Esophagus squamous epithelium (tissue), 5 donors: ENCODE measurements at places on chromosomes 6 and 20.

DNA sequence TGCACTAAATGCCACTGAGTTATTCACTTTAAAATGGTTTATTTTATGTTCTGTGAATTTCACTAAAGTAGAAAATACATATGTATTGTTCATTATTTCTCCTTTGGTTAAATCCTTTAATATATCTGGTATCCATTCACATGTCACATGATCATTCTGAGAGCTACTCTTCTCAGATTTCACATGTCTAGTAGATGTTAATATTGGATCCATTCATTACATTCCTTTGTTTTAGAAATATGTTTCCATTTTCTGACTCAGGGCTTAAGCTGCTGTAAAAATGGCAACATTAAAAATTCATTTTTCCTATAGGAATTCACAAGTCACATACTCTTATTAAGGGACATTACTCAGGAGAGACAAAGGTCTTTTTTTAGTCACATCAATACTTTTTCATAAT lies 205.4 kb downstream of the ZFAND3 start:
- H3K36me3 ChIP-seq = no peaks in the 10 kb centered on the region
- no peak for DNase-seq
- H3K27ac ChIP-seq = no peak overlapping the region
- H3K4me3 ChIP-seq = no peak overlapping the region

DNA sequence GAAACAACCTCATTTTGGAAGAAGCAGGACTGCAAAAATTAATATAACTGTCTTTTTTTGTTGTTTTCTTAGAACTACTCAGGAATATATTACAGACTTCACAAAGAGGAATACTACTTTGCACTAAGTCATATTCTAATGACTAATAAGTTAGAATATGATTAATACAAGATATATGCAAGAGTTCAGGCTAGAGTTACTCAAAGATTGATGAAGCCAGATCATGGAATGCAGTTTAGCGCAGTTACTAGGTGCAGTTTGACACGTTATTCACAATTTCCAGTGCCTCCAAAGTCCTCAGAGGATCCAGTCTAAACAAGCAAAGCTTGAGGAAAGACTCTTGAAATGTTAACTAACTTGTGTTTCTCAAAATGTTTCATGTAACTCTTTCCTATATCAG lies 1.2 kb upstream of the MYCT1 start:
- H3K27ac ChIP-seq = peak overlapping the region; percentile 25
- H3K4me1 ChIP-seq = no peaks in the 10 kb centered on the region
- no peak overlapping the region for H3K4me3 ChIP-seq
- no peaks in the 10 kb centered on the region for H3K27me3 ChIP-seq

- peaks cover 10% of the 10 kb centered on the region for H3K4me1 ChIP-seq
- no peaks in the 10 kb centered on the region for H3K36me3 ChIP-seq
- no peak overlapping the region for H3K4me3 ChIP-seq
- H3K27me3 ChIP-seq = no peaks in the 10 kb centered on the region
Observed at GRCh38 chr6:36703982-36704381, 6.4 kb downstream of the RAB44 start.

- H3K36me3 ChIP-seq = no peaks in the 10 kb centered on the region
- no peak overlapping the region for H3K27ac ChIP-seq
- DNase-seq = no peak
Observed at GRCh38 chr6:166405386-166405785, 22.6 kb upstream of the MPC1 start.

- H3K27ac ChIP-seq = no peak overlapping the region
- no peak overlapping the region for H3K4me3 ChIP-seq
- H3K27me3 ChIP-seq = no peaks in the 10 kb centered on the region
Observed at GRCh38 chr20:36658300-36658699, 12.3 kb upstream of the SLA2 start.

DNA sequence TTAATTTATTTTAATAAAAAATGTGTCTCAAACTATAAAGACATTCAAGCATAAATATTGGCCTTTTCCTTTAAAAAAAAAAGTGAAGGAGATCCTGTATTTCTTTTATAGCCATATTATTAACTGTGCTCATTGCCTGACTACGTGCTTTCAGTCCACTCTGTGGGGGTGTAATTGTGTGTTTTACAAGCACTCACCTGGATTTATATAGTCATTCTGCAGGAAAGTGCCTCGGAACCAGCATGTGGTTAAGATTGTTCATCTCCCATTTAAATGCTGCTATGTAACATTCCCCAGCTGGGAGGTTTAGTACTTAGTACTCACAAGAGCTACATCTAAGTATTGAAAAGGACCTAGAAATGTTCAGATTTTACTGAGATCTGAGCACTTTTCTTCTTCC lies 47.9 kb upstream of the SLC22A16 start:
- no peak for DNase-seq
- H3K36me3 ChIP-seq = no peaks in the 10 kb centered on the region
- H3K4me1 ChIP-seq = peaks cover 6% of the 10 kb centered on the region
- no peak overlapping the region for H3K27ac ChIP-seq
- H3K27me3 ChIP-seq = no peaks in the 10 kb centered on the region

DNA sequence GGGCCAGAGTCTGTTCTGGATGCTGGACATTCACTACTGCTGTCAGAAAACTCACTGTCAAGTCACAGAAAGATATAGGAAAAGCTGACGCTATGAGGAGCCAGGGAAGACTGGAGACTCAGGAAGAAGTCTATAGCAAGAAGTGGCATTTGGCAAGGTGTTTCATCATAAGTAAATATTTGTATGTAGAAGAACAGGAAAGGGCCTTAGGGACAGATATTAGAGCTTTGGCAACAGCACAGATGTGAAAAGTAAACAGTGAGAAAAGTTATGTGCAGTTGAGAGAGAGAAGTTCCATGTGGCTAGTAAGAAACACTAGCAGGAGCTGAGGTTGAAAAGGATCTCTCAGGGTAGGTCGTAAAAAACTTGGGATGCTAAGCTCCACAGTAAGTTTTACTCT lies 868.9 kb downstream of the PHF3 start:
- no peak for DNase-seq
- H3K27ac ChIP-seq = peak overlapping the region; percentile 25
- H3K4me1 ChIP-seq = no peaks in the 10 kb centered on the region
- H3K36me3 ChIP-seq = no peaks in the 10 kb centered on the region
- H3K4me3 ChIP-seq = no peak overlapping the region

GRCh38 chr6:33192671-33193602 lies 670 bp upstream of the COL11A2 start:
- peaks cover 14% of the 10 kb centered on the region for H3K4me1 ChIP-seq
- H3K4me3 ChIP-seq = peak overlapping the region; percentile 60
- H3K36me3 ChIP-seq = peaks cover 6% of the 10 kb centered on the region
- peak overlapping the region; percentile 64 for H3K27ac ChIP-seq
- no peak for DNase-seq

DNA sequence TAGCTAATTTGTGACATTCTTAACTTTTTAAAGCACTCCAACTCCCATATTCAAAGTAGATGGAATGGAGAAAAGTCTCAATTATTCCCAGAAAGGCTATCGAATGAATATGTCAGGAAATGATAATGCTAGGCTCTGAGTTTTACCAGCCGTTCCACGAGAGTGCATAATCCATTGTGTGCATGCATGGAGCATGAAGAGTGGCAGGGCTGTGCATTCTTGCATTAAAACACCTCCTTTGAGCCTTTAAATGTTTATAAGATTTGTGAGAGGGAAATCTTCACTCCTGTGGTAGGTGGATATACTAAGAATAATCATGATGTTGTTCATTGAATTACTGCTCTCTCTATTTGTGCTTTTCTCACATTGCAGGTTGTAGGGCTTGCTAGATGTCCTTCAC lies 178.3 kb downstream of the CARMIL1 start:
- no peaks in the 10 kb centered on the region for H3K27me3 ChIP-seq
- H3K27ac ChIP-seq = no peak overlapping the region
- no peak overlapping the region for H3K4me3 ChIP-seq
- H3K36me3 ChIP-seq = no peaks in the 10 kb centered on the region
- no peaks in the 10 kb centered on the region for H3K4me1 ChIP-seq

DNA sequence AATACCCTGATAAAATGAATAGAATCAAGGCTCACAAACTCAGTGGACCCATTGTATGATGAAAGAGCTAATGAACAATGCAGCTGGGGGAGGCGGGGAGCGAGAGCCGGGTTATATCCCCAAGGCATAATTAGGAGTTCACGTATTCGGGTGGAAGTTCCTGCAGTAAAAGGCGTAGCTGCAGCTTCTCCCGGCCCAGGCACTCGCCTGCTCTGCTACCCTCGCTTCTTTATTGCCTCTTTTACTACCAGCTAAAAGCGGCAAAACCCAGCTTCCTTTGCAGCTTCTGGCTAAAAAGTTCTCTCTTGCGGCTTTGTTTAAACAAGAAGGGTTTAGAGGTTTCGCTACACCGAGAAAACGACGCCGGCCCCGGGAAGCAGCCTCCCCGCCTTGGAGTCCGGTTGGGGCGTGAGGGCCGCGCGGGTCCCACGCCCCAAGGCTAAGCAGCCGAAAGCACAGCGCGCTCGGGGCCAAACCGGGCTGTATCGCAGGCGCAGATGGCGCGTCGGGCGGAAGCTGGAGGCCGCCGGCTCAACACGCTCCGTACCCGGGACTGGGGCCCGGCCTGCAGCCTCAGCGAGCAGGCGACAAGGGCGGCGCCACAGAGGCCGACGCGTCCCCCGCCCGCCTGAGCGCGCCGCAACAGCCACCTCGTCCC lies 1.6 kb downstream of the ZBTB2 start:
- H3K27ac ChIP-seq = peak overlapping the region; percentile 100
- peaks cover 24% of the 10 kb centered on the region for H3K4me1 ChIP-seq
- peak; percentile 58 for DNase-seq
- H3K4me3 ChIP-seq = peak overlapping the region; percentile 94

GRCh38 chr6:146336191-146336590 lies 207.4 kb upstream of the RAB32 start:
- no peaks in the 10 kb centered on the region for H3K36me3 ChIP-seq
- no peak for DNase-seq
- H3K27ac ChIP-seq = no peak overlapping the region
- H3K27me3 ChIP-seq = no peaks in the 10 kb centered on the region
- no peak overlapping the region for H3K4me3 ChIP-seq

GRCh38 chr20:45902199-45902701 lies 9.7 kb downstream of the PLTP start:
- H3K36me3 ChIP-seq = peaks cover 92% of the 10 kb centered on the region
- no peak overlapping the region for H3K27ac ChIP-seq
- no peaks in the 10 kb centered on the region for H3K4me1 ChIP-seq
- no peak for DNase-seq
- H3K4me3 ChIP-seq = no peak overlapping the region

DNA sequence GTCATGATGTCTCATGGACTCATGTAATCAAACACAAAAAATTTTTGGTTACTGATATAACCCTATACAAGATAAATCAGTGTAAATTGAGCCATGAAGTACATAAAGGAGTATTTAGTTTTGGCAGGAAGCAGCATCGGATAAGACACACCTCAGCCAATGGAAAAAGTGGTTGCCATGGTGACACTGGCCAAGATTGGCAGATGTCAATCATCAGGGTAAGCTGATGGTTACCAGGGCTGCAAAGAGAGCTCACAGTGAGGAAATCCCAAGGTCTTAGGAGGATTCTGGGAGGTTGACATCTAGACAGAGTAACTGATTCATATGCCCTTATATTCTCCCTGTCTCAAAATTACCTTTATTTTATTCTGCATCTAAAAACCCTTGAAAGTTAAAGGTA lies 203.8 kb upstream of the PCSK2 start:
- H3K4me1 ChIP-seq = no peaks in the 10 kb centered on the region
- no peak overlapping the region for H3K4me3 ChIP-seq
- H3K27me3 ChIP-seq = no peaks in the 10 kb centered on the region

- no peak overlapping the region for H3K4me3 ChIP-seq
- no peak overlapping the region for H3K27ac ChIP-seq
- no peaks in the 10 kb centered on the region for H3K27me3 ChIP-seq
- peaks cover 11% of the 10 kb centered on the region for H3K4me1 ChIP-seq
- peaks cover 16% of the 10 kb centered on the region for H3K36me3 ChIP-seq
Observed at GRCh38 chr20:36991703-36992102, 40.2 kb upstream of the SAMHD1 start.

DNA sequence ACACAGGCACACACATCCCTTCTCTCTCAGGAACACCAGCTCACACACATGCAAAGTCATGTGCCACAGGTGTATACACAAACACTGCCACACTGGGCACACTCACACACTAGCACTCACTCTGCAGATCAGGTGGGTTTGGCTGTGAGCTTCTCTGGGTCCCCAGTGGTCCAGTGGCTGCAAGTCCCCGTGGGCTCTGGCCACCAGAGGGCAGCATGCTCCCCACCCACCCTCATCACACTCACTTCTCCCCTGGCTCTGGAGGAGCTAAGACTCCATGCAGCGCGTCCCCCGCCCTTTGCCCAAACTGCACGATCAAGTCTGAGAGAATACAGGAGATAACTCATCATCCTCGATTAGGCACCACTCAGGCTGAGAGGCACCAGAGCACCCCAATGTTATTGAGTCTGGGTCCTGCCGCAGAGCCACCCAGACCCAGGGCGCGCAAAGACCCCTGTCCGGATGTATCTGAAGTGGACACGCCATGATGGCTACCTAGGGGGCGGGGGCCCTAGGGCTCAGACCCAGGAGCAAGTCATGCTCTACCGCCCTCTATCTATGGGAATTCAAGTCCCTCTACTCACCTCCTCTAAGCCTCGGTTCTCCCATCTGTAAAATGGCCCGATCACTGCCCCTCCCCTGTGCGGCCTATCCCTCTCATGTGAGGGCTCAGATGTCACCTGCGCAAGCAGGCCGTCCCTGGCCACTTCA lies 90.5 kb downstream of the GRM4 start:
- H3K27me3 ChIP-seq = peaks cover 60% of the 10 kb centered on the region
- H3K27ac ChIP-seq = no peak overlapping the region
- H3K4me3 ChIP-seq = no peak overlapping the region
- peaks cover 38% of the 10 kb centered on the region for H3K4me1 ChIP-seq
- DNase-seq = no peak

DNA sequence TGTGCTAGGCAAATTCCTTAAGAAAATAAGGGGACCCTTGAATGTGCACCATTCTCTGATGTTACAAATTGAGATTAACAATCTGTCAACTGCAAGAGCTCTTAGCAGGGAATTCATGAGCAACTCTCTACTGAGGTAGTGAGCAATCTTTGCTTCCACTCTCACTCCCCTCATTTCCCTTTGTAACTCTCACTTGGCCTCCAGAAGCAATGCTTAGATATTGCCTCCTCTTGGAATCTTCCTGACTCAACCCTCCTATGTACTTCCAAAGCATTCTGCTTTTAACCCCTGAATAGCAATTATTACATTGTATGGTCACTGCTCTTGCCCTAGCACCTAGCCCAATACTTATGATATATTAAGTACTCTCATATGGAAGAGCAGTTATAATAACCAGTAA lies 16.5 kb downstream of the XPO5 start:
- H3K4me3 ChIP-seq = no peak overlapping the region
- no peak overlapping the region for H3K27ac ChIP-seq
- H3K36me3 ChIP-seq = peaks cover 20% of the 10 kb centered on the region
- H3K4me1 ChIP-seq = no peaks in the 10 kb centered on the region
- no peak for DNase-seq

GRCh38 chr6:42970871-42971612 lies 7.9 kb downstream of the PEX6 start:
- H3K36me3 ChIP-seq = no peaks in the 10 kb centered on the region
- H3K4me3 ChIP-seq = no peak overlapping the region
- peaks cover 7% of the 10 kb centered on the region for H3K4me1 ChIP-seq
- H3K27me3 ChIP-seq = no peaks in the 10 kb centered on the region
- DNase-seq = no peak

DNA sequence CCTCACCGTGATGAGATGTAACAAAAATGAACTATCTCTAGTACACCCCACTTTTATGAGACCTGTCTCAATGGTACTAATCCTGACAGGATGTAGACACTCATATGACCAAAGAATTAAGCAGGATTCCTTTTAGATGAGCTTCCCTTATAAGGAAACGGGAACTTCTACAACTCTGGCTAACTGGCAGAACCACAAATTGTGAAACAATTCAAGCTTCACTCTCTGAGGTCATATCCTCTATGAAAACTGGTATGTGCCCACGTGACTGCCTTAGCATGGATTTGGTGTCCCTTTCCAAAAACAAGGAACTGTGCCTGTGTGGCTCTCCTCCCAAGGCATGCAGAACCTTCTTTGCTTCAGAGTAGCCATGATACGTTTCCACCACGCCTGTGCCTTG lies 14.1 kb upstream of the CPNE5 start:
- H3K27me3 ChIP-seq = no peaks in the 10 kb centered on the region
- DNase-seq = no peak
- no peak overlapping the region for H3K4me3 ChIP-seq
- H3K4me1 ChIP-seq = peaks cover 60% of the 10 kb centered on the region
